Femur (tissue), 1 donor: ENCODE measurements at places on chromosomes 12 and 14.

- no peak for DNase-seq
Observed at GRCh38 chr14:68796418-68797101, 3.7 kb upstream of the ZFP36L1 start.

DNA sequence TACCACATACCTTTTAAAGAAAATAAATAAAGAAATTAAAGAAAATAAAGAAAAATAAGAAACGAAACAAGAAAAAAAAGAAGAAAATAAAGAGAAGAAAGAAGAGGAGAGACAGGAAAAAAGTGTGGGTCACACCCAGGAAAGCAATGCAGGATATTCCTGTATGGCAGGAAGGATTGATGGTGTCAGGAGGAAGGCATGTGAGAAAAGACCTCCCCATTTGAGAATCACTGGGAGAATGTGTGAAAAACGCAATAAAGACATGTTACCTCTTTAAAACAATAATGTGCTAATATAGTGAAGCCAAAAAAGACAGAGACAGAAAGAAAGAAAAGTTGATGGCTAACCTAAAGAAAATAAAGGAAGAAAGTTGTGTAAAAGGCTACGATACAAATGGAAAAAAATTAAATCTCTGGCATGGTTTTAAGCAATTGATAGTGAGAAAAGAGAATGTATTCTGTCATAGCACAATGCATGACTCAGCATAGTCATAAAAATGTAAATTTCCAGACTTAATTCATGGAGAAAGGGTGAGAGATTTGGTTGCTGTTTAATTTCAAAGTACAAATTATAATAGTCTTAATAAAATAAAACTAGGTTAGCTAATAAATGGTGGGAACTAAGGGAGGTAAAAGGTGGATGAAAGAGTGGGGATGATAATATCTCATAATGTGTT lies 24.3 kb upstream of the FOXG1 start:
- DNase-seq: no peak

DNA sequence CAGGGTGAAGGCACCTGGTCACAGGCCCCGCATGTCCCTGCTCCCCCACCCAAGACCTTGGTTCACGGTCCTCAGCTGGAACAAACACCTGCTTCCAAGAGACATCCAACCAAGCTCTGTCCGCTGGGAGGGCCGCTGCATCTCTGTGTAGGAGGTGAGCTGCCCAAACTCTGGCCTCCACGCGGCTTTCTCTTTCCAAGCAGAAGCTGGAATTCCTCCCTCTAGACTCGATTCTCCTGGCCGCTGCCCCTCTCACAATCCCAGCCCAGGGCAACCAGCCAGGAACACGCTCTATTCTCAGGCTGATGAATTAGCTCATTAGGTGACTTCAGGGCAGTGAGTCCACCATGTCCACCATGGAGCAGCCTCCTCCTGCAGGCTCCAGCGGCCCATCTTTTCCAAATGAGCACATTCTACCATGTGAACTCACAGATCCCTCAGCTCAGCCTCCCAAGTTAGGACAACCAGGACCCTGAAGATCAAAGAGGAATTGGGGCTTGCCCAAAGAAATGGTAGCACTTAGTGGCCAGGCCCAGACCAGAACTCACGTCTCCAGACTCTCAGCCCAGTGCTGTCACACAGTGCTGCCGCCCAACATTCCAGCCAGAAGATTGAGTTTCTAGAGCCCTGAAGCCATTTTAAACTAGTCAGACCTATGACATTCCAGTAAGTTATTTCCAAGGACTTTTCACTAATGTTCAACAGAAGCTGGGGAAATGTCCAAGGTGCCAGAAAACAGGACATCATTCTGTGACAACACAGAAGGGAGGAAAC lies 146.6 kb downstream of the ANO2 start:
- DNase-seq: no peak

DNA sequence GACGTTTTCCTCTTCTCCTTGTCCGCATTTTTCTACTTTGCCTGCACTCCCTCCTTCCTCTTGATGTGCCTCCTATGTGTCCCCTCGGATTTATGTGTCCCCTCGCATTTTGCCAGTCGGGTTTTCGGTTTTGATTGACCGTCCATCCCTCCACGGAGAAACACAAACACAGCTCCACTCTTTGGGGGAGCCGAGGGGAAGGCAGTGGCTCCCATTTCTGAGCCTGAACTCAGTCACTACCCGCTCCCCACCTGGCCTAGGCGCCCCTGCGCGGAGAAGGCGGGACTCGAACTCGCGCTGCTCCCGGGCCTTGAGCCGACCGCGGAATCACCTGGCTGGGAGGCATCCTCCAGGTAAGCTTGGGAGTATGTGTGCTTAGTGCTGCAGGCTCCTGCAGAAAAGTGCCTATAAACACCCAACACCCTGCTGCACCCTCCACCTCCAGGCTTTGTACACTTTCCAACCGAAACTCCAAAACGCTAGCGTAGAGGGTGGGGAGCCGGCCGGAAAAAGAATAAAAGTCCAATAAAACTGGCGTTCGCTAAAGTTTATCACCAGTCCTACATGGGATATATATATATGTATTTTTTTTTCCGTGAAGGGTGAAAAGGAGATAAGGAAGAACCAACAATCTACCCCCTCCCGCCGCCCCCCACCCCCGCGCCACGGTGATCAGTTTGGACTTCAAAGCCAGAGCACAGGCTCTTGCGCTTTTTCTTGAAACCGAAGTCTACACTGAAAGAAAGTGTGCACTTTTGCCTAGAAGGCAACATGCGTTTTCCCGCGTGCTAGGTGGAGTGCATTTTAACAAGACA lies 3.3 kb upstream of the CCND2 start:
- no peak for DNase-seq

- DNase-seq: peak; percentile 1
Observed at GRCh38 chr12:52355176-52355575, 12.1 kb downstream of the KRT85 start.

GRCh38 chr14:100307766-100308426 lies 1.7 kb upstream of the SLC25A29 start:
- DNase-seq: no peak
